ENCODE measurements at places on chromosomes 2 and 18.
A peak's percentile ranks its signal among the peaks of the same experiment; 100 is the strongest.

DNA sequence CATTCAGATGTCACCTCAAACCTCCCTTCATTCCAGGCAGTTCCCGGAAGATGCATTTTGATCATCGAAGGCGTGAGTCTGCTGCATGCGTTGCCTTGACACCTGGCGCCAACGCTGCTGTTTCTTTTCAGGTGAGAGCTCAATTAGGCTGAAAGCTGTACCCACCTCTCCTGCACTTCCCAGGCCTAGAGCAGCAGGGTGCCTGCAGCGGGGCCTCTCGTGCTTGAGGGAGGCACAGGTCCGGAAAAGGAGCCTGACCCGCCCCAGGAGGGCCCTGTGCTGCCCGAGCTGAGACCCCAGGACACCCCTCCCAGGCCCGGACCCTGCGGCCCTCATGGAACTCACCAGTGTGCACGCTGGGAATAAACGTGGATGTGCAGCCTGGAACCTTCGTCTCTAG is 31.4 kb upstream of the KCNG2 start:
- no peak for DNase-seq

GRCh38 chr2:205835251-205835791 is 153.0 kb downstream of the NRP2 start:
- DNase-seq, result no peak

GRCh38 chr18:79523736-79524180 is 128.0 kb downstream of the NFATC1 start:
- no peak for DNase-seq

- no peak for DNase-seq
These were observed 120.7 kb upstream of the AGAP1 start for GRCh38 chr2:235373171-235373570.

- DNase-seq, result no peak
These were observed 33.2 kb upstream of the REEP1 start for GRCh38 chr2:86370579-86370978.

- peak; percentile 54 for DNase-seq
These were observed 19.2 kb downstream of the POU3F3 start for GRCh38 chr2:104872866-104873688.

DNA sequence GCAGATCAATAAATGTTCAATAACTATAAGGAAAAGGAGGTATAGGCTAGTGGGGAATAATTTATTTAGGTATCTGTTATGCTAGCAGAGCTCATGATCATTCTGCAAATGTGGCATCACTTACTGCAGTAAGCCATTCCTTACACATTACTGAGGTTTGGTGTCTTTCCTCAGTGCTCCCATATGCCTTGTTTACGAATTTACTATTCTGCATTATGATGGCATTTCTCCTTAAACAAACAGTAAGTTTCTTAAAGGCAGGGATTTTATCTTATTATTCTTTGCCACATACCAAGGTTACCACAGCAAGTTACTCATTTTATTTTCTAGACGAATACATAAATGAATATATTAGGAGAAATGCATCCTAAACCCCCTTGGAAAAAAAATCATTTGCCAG is 88.4 kb downstream of the DSEL start:
- DNase-seq, result no peak

DNA sequence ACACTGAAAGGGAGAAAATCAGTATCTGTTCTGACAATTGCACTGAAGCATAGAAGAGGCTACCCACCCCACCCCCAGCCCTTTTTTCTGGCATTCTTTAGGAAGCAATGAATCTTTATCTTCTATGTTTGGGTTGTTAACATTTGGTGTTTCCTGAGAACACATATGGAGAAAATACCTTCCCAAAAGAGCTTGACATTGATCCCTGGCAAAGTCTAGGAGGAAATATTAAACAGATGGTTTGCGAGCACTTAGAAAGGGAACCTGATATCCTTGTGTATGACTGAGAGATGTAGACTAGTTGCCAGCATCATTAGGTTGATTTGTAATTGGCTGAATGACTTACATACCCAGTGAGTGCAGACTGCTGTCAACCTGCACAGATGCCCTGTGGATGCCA is 42.9 kb downstream of the DOK1 start:
- no peak for DNase-seq

DNA sequence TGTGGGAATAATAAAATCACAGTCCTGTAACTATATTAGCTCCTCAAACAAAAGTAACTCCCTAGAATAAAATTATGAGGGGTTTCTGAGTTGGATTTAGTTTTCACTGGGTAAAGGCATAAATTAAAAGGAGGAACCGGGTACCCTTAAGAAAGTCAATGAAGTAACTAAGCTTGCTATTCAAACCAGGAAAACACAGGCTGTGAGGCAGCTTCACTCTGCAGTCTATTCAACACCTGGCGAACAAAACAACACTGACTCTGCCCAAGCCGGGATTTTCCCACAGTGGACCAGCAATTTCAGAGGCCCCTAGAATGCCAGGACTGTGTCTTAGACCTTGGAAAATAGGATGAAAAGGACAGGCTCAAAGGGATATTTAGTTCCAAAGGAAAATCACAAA is 24.6 kb upstream of the CREB1 start:
- DNase-seq, result no peak

DNA sequence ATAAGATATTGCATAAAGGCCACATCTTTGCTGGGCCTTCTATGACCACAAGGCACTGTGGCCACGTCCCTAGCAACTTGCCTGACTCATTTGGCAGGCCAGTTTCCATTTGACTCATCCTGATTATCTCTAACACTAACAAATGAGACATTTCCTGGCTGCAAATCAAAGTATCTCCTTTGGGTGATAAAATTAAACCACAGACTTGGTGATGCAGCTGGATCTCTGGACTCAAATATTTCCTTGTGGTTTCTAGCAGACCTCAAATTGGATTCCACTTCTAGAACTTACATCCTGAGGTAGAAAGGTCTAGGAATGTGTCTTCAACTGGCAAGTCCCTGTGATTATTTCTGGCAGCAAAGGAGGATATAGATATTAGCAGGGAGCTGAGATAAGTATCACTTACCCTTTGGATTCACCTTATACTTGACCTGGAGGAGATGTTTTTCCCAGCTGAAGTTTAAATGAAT is 167.9 kb upstream of the NXPH2 start:
- no peak for DNase-seq

DNA sequence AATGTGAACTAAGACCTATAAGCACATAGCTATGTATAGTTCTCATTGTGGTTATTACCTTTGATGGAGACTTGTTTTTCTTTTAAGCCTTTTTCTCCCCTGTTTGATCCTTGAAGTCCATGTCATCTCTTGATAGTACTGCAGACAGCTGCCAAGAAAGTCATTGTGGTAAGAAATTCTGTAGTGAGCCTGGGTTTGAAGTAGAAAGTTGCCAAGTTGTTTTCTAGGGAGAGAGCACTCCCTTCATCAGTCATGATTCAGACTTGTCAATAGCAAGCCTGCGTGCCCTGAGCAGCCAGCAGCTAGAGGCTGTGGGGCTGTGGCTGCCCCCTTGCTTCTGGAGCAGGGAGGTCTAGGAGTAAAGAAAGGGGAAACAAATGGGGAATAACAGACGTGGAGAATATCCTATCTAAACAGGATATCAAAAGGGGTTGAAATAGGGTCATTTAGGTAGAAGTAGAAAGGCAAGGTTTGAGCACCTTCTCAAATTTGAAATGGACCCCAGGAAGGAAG is 8.4 kb downstream of the SP5 start:
- DNase-seq, result no peak

DNA sequence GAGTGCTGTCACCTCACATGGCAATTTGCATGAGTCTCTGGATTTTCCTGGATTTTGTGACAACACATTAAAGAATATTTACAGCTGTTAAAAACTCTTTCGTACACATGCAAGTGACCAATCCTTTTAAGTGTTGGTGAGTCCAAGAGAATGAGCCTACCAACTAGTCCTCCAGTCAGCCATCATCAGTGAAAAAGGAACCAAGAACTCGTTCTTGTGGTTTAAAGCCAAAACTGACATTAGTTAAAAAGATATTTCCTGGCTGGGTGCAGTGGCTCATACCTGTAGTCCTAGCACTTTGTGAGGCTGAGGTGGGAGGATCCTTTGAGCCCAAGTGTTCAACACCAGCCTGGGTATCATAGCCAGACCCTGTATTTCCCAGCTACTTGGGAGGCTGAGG is 215.4 kb upstream of the ITGA4 start:
- DNase-seq, result no peak

DNA sequence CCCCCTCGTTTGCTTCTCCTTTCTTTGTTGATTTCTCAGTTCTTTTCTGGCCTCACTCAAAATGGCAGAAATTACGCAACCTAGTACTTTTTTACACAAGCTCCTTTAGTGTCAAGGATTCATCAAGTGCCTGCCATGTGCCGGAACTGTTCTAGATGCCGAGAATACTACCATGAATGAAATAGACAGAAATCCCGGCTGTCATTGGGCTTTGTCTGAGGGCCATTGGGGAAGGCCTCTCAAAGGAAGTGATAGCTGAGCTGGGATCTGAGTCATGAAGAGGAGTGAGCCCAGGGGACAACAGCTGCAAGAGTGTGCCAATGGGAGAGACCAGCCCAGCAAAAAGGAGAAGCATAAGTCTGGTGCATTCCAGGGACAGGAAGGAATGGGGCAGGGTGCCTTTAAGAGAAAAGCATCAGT is 34.3 kb upstream of the PPP1CB start:
- DNase-seq, result no peak

DNA sequence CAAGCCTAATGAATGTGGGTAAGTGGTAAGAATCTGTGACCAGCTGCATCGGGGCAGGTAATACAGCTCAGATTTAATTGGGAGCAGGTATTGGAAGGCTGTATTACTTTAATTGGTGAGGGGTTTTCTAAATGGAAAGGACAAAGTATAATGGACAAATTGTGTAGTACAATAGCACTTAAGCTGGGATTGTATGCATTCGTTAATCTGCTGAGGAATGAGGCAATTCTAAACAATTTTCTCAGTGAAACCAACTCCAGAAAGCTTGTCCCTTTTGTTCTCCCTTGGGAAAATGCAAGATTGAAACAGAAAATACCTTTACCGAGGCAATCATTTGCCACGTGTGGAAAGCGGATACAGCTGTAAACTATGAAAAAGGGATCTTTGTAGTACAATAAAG is 801.6 kb upstream of the POU3F3 start:
- no peak for DNase-seq

- DNase-seq, result no peak
These were observed 613.4 kb downstream of the ARHGAP15 start for GRCh38 chr2:143742581-143742980.

- DNase-seq, result no peak
These were observed 76.4 kb downstream of the AGAP1 start for GRCh38 chr2:235570256-235570655.
